ENCODE measurements at places on chromosomes 16 and 17.

GRCh38 chr17:77487677-77488530, 347.1 kb downstream of the SEC14L1 start:
- DNase-seq: peak; percentile 44

DNA sequence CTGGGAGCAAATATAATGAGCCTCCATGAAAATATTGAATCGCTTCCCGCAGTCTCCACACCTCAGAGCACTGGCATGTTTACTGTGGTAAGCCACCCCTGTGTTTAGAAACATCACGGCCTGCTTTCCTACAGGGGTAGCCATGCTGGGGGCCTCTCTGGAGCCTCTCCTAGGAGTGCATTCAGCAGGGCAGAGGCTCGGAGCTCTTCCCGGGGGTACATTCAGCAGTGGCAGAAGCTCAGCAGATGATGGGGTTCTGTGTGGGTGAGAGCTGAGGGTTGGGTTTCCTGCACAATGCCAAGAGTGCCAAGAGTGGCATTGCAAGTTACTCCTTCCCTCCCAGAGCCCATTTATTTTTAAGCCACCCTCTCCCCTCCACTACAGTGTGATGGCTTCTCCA, 386.6 kb downstream of the SEC14L1 start:
- DNase-seq: no peak

GRCh38 chr17:43312011-43312410, 78.2 kb upstream of the RNU2-1 start:
- no peak for DNase-seq

DNA sequence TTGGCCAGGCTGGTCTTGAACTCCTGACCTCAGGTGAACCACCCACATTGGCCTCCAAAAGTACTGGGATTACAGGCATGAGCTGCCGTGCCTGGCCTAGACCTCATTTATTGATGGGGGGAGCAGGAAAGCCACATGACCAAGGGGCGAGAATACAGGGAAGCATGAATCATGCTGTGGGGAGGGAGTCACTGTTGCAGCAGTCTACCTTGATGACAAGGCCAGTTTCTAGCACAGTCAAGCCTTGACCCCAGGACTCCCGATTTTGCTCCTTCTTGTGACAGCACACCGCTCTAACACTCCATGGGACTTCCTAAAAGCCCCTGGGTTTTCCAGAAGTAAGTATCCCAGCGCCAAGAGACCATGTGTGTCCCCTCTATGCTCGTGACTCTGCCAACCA, 42.9 kb upstream of the IRF8 start:
- DNase-seq: no peak

DNA sequence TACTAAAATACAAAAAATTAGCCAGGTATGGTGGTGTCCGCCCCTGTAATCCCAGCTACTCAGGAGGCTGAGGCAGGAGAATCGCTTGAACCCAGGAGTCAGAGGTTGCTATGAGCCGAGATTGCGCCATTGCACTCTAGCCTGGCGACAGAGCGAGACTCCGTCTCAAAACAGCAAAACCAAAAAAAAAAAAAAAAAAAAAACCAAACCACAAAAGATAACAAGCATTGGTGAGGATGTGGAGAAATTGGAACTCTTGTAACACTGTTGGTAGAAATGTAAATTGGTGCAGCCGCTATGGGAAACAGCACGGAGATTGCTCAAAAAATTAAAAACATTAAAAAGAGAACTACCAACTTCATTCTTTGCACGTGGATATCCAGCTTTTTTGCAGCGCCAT, 119.4 kb downstream of the OR1D5 start:
- no peak for DNase-seq
